Right hindlimb (tissue), 1 donor: ENCODE measurements at places on chromosomes 11 and 22.

- no peak for DNase-seq
Measured at GRCh38 chr11:101336155-101336554, 206.5 kb upstream of the PGR start.

DNA sequence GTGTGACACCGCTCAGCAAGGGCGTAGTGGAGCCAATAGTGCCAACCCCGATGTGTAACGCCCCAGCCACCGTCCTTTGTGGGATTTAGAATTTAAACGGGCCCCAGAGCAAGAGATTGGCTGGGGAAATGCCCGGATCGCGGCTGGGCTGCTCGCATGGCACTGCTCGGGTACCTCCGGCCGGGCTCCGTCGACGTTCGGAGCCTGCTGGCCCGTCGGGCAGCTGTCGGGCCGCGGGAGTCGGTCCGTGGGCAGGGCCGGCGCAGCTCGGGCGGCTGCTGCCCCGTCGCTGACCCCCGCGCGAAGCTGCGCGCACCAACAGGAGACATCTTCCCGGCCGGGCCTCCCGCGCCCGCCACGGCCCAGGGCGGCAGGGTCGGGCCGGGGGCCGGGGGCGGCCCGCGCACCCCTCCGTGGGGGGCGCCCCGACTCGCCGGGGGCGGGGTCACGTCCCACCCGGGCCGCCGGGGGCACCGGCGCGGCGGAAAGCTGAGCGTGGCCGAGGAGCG, 1.3 kb upstream of the KDM2A start:
- peak; percentile 65 for DNase-seq

DNA sequence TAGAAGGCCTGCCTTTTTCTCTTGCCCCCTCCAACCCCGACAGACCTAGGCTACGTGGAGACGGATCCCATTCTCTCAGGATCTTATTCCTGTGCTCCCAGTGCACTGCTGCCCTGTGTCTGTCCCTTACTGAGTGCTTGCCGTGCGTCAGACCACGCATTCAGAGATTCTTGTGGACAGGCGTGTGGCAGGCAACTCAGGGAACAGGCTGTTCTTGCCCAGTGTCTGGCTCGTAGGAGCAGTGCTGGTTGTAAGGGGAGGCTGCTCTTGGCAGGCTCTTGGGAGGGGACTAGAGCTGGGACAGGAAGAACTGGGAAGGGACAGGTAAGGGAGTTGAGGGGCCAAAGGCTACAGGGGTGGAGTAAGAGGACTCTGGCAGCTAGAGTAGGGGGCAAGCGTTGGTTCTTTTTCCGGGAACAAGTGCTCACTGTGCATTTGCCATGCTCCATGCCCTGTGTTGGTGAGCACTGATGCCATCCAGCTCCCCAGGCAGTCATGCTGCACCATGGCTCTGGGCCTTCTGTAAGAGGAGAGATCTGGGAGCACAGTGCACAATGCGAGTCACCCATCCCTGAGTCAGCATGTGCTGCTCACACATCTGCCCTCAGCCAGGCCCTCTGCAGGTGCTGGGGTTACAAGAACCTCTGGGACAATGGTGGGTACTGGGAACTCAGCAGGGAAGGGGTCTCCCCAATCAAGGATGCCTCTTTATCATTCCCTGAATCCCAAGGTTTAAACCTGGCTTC, 119.1 kb downstream of the TBC1D22A start:
- no peak for DNase-seq

GRCh38 chr11:78564490-78565467, 9.9 kb downstream of the NARS2 start:
- DNase-seq = no peak

DNA sequence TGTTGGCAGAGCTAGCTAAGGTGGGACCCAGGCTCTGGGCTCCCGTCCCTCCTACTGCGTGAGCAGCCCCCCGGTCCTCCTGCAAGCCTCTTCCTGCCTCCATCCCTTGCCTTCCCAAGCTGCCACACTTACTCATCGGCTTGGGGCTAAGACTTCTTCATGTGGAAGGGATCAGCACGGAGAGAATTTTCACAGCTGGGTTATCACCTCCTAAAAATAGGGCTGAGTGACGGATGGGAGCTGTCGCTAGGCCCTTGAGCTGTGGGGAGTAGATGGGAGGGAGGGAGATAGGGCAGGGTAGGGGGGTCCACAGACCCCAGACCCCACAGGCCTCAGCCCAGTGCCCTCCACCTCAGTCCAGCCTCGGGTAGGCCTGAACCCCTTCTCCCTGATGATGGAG, 41.0 kb downstream of the FLRT1 start:
- DNase-seq = no peak

DNA sequence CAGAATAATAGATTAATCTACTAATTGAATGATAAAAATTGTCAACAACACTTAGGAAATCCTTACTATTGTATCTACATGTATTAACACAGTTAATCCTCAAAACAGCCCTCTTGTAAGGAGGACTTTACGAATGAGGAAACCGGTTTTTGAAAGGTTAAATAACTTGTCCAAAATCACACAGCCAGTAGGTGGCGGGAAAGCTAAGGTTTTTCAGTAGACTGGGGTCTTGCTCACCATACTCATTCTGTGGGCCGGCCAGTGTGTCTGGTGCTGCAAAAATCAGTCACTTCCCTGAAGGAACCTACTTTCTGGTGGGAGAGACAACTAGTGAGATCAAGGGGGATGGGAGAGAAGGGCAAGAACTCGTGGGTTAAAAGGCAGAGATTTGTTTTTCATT, 3.8 kb downstream of the DCPS start:
- peak; percentile 57 for DNase-seq
